CD4-positive, alpha-beta T cell (primary cell): ENCODE measurements at places on chromosomes 1 and 21. TPM values are rescaled to one million over a fixed set of nuclear protein-coding genes. Genes with fewer than 3 reads are reported as not detected.

The LIPI gene
- not detected for total RNA-seq

DNA sequence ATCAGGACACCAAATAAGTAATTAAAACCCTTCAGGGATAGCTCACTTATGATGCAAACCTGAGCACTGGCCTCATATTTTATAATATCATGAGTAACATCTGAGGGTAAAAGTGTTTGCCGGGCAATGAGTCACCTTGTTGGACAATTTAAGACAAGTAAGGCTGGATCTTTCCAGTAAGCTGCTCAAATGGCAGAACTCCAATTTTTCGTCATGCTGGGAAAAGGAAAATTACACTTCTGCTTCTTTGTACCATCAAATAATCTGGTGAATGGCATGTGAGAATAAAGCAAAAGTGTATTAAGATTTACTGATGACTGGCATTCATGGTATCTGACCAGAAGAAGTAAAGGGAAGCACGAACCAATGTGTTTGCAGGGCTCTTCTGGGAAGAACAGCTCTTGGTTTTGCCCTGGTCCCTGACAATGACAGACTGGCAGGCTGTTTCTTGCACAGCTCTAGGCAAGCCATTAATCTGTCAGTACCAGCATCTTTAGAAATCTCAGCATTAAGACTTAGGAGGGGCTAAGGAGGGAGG is 392.2 kb downstream of the VAV3 start:
- no peaks in the 10 kb centered on the region for H3K4me1 ChIP-seq
- no peak overlapping the region for H3K27ac ChIP-seq
- H3K36me3 ChIP-seq: no peaks in the 10 kb centered on the region

The TIAM1 gene
- 39.8 TPM for total RNA-seq

- no peaks in the 10 kb centered on the region for H3K36me3 ChIP-seq
- no peak for DNase-seq
- H3K4me3 ChIP-seq: no peak overlapping the region
- no peak overlapping the region for H3K27ac ChIP-seq
These were observed 253.1 kb upstream of the DUSP10 start for GRCh38 chr1:221994939-221995338.

DNA sequence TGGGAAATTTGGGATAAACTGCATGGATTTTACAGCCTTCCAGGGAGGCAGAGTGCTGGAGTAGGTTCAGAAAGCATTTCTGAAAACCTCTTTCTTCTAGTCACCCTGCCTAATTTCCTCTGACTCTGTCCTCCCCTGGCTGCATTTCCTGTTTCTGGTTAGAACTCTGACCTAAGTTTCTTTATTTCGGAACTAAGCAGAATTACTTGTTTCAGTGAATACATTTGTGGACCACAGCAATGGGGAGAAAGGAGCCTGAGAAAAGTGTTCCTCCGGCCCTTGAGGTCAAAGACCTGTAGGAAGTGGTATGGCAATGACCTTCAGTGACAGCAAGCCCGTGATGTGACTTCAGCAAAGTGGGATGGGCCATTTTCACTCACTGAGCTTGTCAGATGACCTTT is 173.4 kb upstream of the RUNX1 start:
- no peaks in the 10 kb centered on the region for H3K27me3 ChIP-seq
- peaks cover 31% of the 10 kb centered on the region for H3K4me1 ChIP-seq
- H3K4me3 ChIP-seq: no peak overlapping the region
- H3K27ac ChIP-seq: no peak overlapping the region

The CHRNB2 gene
- total RNA-seq: not detected

- DNase-seq: no peak
- H3K27me3 ChIP-seq: no peaks in the 10 kb centered on the region
- peak overlapping the region; percentile 85 for H3K27ac ChIP-seq
- peaks cover 46% of the 10 kb centered on the region for H3K4me1 ChIP-seq
These were observed 953 bp upstream of the NDUFS2 start for GRCh38 chr1:161200992-161201835.

DNA sequence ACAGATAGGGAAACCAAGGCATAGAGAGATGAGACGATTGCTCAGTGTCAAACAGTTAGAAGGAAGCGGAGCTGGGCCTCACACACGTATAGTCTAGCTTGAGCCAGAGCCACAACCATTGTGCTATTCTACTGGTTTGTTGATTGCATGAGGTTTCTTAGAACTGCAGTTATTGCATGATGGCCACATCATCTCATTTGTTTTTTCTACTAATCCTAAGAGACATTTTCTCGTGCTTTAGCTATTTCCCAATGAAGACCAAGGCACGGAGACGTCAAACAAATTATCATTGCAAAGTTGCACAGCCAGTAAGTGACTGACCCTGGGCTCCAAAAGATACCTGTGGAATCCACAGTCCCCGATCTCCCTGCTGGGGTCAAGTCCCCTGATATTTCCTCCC is 25.1 kb upstream of the ZNF362 start:
- no peak overlapping the region for H3K4me3 ChIP-seq
- no peaks in the 10 kb centered on the region for H3K36me3 ChIP-seq
- H3K27ac ChIP-seq: no peak overlapping the region
- DNase-seq: no peak
- no peaks in the 10 kb centered on the region for H3K4me1 ChIP-seq

- peaks cover 82% of the 10 kb centered on the region for H3K27me3 ChIP-seq
- no peak overlapping the region for H3K27ac ChIP-seq
- no peak for DNase-seq
- H3K36me3 ChIP-seq: no peaks in the 10 kb centered on the region
- no peak overlapping the region for H3K4me3 ChIP-seq
- H3K4me1 ChIP-seq: peaks cover 42% of the 10 kb centered on the region
These were observed 2.8 kb downstream of the TAL1 start for GRCh38 chr1:47229031-47229885.

- peaks cover 55% of the 10 kb centered on the region for H3K27me3 ChIP-seq
- H3K4me3 ChIP-seq: no peak within 1 kb of the TSS
- peaks cover 21% of the 10 kb centered on the region for H3K4me1 ChIP-seq
- DNase-seq: peak; percentile 72
- H3K36me3 ChIP-seq: no peaks in the 10 kb centered on the region
These were observed at the start of gene LRRC71 for GRCh38 chr1:156920233-156921052. Gene LRRC71 (plus strand): TSS chr1:156920632. CDS start chr1:156920804, 172 bp downstream.

The PLA2G4A gene
- total RNA-seq: not detected

- no peaks in the 10 kb centered on the region for H3K27me3 ChIP-seq
- H3K4me3 ChIP-seq: no peak overlapping the region
- no peak for DNase-seq
- no peak overlapping the region for H3K27ac ChIP-seq
- no peaks in the 10 kb centered on the region for H3K36me3 ChIP-seq
These were observed 19.7 kb downstream of the OR6Y1 start for GRCh38 chr1:158534496-158534895.

The CASZ1 gene
- 22.8 TPM for total RNA-seq

- no peak overlapping the region for H3K4me3 ChIP-seq
- H3K4me1 ChIP-seq: peaks cover 11% of the 10 kb centered on the region
- no peaks in the 10 kb centered on the region for H3K36me3 ChIP-seq
- no peak overlapping the region for H3K27ac ChIP-seq
- no peaks in the 10 kb centered on the region for H3K27me3 ChIP-seq
- no peak for DNase-seq
These were observed 28.3 kb downstream of the RHOU start for GRCh38 chr1:228763561-228763960.

DNA sequence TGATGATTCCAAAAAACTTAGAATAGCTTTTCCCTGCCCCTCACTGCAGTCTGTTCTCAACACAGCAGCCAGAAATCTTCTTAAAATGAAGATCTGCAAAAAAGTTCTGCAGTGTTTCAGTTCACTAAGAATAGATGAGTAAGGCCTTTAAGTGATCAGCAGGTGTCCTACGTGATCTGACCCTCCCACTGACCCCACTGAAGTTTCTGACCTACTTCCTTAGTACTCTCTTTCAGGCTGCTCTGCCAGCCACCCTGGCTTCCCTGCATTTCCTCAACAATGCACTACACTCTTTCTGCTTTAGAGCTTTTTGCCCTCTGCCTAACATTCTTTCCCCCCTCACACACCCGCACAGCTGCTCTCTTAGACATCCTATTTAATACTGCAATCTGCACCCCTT is 182.5 kb downstream of the AKT3 start:
- H3K36me3 ChIP-seq: peaks cover 18% of the 10 kb centered on the region
- no peaks in the 10 kb centered on the region for H3K27me3 ChIP-seq
- H3K4me1 ChIP-seq: no peaks in the 10 kb centered on the region
- DNase-seq: no peak
- H3K27ac ChIP-seq: no peak overlapping the region
- no peak overlapping the region for H3K4me3 ChIP-seq

- H3K27me3 ChIP-seq: no peaks in the 10 kb centered on the region
- no peaks in the 10 kb centered on the region for H3K4me1 ChIP-seq
- no peak overlapping the region for H3K27ac ChIP-seq
- no peak for DNase-seq
These were observed 11.2 kb upstream of the KIF21B start for GRCh38 chr1:201034671-201035070.

- peaks cover 24% of the 10 kb centered on the region for H3K4me1 ChIP-seq
- no peak overlapping the region for H3K4me3 ChIP-seq
- no peak overlapping the region for H3K27ac ChIP-seq
- no peaks in the 10 kb centered on the region for H3K27me3 ChIP-seq
- H3K36me3 ChIP-seq: peaks cover 8% of the 10 kb centered on the region
These were observed 85.0 kb upstream of the AK4 start for GRCh38 chr1:65063025-65063424.

The SLAMF9 gene
- total RNA-seq: not detected

DNA sequence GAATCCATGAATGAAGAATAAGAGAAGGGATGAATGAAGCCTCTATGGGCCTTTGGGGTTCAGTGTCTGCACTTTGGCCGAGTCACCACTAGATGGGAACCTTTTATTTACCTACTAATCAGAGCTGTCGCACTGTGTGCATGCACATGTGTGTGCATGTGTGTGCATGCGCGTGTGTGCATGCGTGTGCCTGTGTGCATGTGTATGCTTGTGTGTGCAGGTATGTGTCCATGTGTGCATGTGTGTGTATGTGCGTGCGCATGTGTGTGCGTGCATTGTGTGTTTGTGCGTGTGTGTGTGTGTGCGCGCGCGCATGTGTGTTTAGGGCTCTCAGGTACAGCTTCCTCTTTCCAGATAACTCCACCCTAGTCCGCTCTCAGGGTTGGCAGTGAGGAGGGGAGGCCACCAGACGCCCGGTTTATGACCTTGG is 20.4 kb upstream of the UBXN10 start:
- DNase-seq: no peak
- H3K27ac ChIP-seq: no peak overlapping the region
- H3K4me1 ChIP-seq: no peaks in the 10 kb centered on the region
- no peaks in the 10 kb centered on the region for H3K27me3 ChIP-seq

DNA sequence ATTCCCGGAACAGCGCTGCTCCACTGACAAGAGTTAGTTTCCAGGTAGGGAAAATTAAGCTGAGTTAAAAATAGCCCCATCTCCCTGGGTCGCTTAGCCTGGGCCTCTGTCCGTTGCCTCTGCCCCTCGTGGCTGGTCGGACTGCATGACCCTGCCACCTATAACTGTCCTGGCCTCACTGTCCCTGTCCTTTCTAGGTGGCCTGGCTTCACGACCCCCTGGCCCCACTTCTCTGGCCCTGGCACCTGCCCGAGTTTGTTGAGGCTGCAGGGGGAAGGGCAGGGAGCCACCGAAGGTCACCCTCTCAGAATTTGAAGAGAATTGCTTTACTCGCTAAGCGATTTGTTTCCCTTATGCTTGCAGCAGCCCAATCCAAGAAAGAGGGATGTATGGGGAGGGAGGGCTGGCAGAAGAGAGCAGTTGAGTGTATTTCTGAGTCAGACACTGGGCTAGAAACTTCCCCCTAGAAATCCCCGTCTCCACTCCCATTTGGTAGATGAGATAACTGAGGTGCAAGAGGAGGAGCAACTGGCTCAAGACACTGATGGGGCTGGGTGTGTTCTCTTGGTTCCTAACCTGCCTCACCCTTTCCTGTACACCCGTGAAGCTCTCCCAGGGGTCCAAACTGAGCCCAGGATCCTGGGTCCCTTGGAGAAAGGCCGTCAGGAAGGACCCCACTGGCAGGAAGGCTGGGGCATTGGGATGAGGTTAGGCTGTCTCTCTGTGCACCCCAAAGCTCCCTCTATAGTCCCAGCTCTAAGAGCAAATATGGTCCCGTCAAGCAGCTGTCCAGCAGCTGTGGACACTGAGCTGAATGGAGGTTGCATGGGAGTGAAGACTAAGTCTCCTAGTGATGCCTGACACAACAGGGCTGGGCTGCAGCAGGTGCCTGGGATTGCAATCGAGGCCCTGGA is 2.9 kb upstream of the EDN2 start:
- peaks cover 8% of the 10 kb centered on the region for H3K27me3 ChIP-seq
- no peak overlapping the region for H3K27ac ChIP-seq
- no peak for DNase-seq
- no peaks in the 10 kb centered on the region for H3K36me3 ChIP-seq
- no peaks in the 10 kb centered on the region for H3K4me1 ChIP-seq
- H3K4me3 ChIP-seq: no peak overlapping the region

- H3K27me3 ChIP-seq: no peaks in the 10 kb centered on the region
- DNase-seq: no peak
- no peaks in the 10 kb centered on the region for H3K4me1 ChIP-seq
- no peak overlapping the region for H3K4me3 ChIP-seq
- no peak overlapping the region for H3K27ac ChIP-seq
These were observed 8.0 kb downstream of the S100A9 start for GRCh38 chr1:153365696-153366095.

- no peak overlapping the region for H3K27ac ChIP-seq
- DNase-seq: no peak
- H3K4me3 ChIP-seq: no peak overlapping the region
- no peaks in the 10 kb centered on the region for H3K4me1 ChIP-seq
- H3K27me3 ChIP-seq: no peaks in the 10 kb centered on the region
- no peaks in the 10 kb centered on the region for H3K36me3 ChIP-seq
These were observed 494.5 kb upstream of the LRRC7 start for GRCh38 chr1:69073176-69073575.

The CLCA2 gene
- not detected for total RNA-seq

The KIAA1614 gene
- total RNA-seq: 0.14 TPM

DNA sequence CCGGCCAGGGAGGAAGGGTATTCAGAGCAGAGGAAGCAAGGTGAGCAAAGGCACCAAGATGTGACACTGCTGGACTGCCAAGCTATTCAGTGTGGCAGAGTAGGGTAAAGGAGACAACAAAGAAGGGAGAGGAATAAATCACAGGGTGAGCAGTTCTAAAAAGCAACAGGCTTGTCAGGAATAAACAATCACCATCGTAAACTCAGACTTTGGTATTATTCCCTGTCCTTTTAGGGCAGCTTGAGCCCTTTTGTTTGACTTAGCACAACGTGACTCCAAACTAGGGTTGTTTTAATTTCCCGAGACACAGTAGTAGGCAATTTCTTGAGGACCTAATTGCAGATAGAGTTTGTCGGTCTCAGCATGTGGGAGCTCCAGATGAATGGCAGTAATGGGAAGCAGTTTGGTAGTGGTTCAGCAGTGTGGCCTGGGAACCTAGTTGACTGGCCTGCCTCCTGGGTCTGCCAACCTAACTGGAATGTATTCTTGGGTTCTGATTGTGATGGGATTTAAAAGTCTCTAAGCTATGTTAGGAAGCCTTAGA is 4.3 kb downstream of the CR1L start:
- no peaks in the 10 kb centered on the region for H3K27me3 ChIP-seq
- no peak overlapping the region for H3K4me3 ChIP-seq
- H3K27ac ChIP-seq: no peak overlapping the region
- no peak for DNase-seq
- no peaks in the 10 kb centered on the region for H3K36me3 ChIP-seq
